Natural killer cell (primary cell): ENCODE measurements at places on chromosomes 4 and X. TPM values are rescaled to one million over a fixed set of nuclear protein-coding genes. Genes with fewer than 3 reads are reported as not detected.

DNA sequence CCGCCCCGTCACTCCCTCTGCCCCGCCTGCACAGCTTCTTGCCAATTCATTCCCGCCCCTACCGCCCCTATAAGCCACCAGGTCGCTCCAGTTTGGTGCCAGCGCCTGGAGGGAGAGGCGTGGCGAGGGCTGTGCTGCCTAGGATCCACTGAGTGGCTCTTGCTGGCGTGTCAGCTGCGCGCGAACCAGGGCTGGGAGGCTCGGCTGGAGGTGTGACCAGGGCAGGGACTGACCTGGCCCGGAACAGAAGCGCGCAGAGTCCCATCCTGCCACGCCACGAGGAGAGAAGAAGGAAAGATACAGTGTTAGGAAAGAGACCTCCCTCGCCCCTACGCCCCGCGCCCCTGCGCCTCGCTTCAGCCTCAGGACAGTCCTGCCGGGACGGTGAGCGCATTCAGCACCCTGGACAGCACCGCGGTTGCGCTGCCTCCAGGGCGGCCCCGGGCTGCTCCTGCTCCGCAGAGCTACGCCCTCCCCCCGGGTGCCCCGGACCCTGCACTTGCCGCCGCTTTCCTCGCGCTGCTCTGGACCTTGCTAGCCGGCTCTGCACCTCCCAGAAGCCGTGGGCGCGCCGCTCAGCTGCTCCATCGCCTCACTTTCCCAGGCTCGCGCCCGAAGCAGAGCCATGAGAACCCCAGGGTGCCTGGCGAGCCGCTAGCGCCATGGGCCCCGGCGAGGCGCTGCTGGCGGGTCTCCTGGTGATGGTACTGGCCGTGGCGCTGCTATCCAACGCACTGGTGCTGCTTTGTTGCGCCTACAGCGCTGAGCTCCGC is at the start of gene GPR78:
Gene GPR78, plus strand, starts transcription at position 72 of the 773 bp plus-strand sequence. Its CDS starts 591 bp downstream, at position 663.
- H3K4me3 ChIP-seq = no peak within 1 kb of the TSS
- H3K27ac ChIP-seq = no peak within 1 kb of the TSS
- H3K36me3 ChIP-seq = no peaks in the 10 kb centered on the region
- H3K4me1 ChIP-seq = no peaks in the 10 kb centered on the region

DNA sequence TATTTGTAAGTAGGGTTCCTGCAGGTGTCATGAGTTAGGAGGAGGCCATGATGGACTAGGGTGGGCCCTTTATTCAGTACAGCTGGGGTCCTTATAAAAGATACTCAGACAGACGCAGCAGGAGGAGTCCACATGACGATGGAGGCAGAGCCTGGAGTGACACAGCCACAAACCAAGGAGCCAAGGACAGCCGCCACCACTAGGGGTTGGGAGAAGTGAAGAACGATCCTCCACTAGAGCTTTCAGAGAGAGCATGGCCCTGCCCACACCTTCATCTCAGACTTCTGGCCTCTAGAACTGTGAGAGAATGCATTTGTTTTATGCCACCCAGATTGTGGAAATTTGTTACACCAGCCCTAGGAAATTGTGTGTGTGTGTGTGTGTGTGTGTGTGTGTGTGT is 31.1 kb downstream of the JAKMIP1 start:
- peaks cover 21% of the 10 kb centered on the region for H3K4me1 ChIP-seq
- no peak overlapping the region for H3K27ac ChIP-seq
- DNase-seq = no peak
- H3K27me3 ChIP-seq = no peaks in the 10 kb centered on the region
- H3K4me3 ChIP-seq = no peak overlapping the region

GRCh38 chrX:107659768-107660167 is 31.5 kb downstream of the PRPS1 start:
- peaks cover 3% of the 10 kb centered on the region for H3K4me1 ChIP-seq
- no peaks in the 10 kb centered on the region for H3K27me3 ChIP-seq
- DNase-seq = no peak
- no peaks in the 10 kb centered on the region for H3K36me3 ChIP-seq

- no peak overlapping the region for H3K27ac ChIP-seq
- no peaks in the 10 kb centered on the region for H3K27me3 ChIP-seq
- peaks cover 23% of the 10 kb centered on the region for H3K36me3 ChIP-seq
These were observed 37.5 kb upstream of the CENPU start for GRCh38 chr4:184771416-184771815.

DNA sequence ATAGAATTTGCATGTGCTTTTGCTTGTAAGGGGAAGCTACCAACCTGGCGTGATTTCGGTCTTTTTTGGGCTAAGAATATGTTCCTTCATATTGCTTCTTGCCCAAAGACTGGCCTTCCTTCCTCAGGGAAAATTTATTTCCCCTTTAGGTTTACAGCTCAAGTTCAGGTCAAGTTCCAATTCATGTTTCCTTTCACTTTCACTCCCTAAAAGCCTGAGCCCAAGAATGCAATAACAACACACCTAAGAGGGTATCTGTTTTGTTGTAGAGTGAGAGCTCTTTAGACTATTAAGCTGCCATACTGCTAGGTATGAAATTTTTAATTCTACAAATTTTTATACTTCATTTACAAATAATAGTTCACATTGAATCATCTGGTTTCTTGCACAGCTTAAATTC is 299.6 kb downstream of the TLL1 start:
- no peaks in the 10 kb centered on the region for H3K27me3 ChIP-seq
- no peaks in the 10 kb centered on the region for H3K4me1 ChIP-seq
- no peak overlapping the region for H3K4me3 ChIP-seq
- no peaks in the 10 kb centered on the region for H3K36me3 ChIP-seq

The AFM gene
- total RNA-seq = not detected

The ODAM gene
- total RNA-seq = not detected

The ZC4H2 gene
- 5.1 TPM for total RNA-seq
